ENCODE measurements at places on chromosomes 13 and 19.

DNA sequence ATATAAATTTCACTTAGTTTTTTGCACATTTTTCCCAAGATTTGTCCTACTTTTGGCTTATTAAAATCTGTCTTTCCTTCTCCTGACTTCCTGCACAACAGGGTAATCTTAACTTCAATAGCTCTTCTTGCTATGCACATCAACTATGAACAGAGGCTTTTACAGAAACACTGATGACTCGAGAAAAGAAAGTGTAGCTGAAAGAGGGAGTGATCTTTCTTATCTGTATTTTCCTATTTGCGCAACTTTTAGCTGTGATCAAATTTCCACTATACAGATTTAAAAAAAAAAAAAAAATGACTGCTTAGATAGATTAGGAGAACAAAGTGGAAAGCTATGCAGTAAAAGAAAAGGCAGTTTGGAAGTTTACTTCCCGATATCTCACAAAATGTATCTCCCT is 406.9 kb downstream of the LIG4 start:
- no peak for DNase-seq

DNA sequence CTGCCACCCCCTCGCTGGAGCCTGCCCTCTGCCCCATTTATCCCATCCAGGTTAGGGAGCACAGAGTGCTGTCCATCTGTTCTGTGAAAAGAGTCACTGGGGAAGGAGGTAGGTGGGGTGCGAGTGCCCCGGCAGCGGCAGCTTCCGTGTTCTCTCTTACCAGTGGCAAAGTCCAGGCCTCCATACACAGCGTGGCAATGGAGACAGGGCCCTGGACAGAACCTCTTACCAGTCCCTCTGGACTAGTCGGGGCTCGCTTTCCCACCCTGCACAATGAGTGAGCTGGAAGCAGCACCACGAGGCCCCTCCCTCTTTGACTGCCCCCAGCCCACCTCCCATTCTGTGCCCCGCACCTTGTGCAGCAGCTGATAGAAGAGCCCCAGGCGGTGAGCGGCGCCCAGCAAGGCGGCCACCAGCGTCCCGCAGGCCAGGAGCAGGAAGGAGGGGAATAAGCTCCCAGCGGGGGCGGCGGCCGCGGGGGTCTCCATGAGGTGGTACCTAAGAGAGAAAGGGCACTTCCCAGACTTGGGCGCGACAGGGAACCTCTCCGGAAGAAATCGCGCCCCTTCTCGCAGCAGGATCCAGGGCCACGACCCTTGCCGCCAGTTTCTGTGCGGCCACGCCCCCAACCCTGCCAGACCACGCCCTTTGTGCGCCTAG is 17.5 kb downstream of the SYDE1 start:
- DNase-seq = no peak

DNA sequence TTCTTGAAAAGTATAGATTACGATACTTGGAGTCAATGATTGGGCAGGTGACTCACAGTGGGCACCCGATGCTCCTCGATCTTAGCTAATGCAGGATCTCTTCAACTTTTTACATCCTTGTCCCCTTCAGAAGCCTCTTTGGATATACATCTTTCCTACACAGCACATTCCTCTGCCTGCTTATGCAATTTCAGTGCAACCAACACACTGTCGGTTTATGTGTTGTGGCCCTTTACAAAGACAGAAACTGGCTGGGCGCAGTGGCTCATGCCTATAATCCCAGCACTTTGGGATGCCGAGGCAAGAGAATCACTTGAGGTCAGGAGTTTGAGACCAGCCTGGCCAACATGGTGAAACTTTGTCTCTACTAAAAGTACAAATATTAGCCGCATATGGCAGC is 2.6 kb downstream of the GPR42 start:
- no peak for DNase-seq

- no peak for DNase-seq
These were observed 30.3 kb upstream of the CEACAM1 start for GRCh38 chr19:42558450-42559150.

GRCh38 chr13:105471673-105472072 is 1063.8 kb downstream of the EFNB2 start:
- no peak for DNase-seq

DNA sequence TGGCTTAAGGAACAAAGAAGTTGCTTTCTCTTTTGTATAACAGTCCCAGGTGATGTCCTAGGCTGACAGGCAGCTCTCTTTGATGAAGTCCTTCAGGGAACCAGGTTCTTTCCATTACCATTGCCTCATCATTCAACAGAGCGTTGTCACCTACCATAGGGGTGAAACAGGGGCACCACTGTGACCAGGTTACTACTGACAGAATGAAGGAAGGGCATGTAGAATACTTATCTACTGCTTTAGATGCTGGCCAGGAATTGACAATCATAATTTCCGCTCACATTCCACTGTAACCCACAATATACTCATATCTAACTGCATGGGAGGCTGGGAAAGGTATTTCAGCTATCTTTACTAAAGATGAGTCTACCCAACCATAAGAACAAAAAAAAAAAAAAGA is 148.0 kb upstream of the FNDC3A start:
- DNase-seq = no peak

GRCh38 chr19:46630586-46631205 is 5.3 kb downstream of the GNG8 start:
- DNase-seq = no peak

DNA sequence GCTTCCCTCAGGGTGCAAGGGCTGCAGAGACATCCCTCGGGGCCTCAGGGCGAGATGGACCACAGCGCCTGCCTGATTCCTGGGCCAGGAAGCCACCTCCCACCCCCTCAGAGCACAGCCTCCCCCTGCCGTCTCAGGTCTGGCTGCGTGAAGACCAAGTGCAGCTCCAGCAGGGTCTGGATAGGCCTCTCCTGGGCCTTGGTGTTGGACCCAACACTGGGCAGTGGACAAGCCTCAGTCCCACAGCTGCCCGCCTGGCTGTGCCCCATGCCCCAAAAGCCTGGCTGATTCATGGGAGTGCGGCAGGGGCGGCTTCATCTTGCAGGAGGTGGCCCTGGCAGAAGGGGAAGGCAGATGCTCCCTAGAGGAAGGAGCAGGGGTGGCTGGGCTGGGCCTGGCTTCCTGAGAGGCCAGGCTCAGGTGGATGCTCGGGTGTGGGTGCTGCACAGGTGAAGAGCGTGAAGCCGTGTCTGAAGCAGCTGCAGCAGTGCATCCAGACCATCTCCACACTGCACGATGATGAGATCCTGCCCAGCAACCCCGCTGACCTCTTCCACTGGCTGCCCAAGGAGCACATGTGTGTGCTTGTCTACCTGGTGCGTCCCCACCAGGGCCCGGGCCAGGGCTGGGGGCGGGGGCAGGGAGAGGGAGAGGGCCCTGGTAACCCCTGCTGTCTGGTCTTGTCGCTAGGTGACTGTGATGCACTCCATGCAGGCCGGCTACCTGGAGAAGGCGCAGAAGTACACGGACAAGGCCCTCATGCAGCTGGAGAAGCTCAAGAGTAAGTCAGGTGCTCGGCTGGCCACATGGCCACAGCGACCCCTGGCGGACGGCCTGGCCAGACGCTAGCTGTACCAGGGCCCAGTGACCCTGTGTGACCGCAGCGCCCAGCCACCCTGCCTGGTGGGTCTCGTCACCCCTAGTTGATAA is 21.7 kb downstream of the MAU2 start:
- DNase-seq = no peak

GRCh38 chr13:99151516-99151915 is 49.1 kb upstream of the UBAC2 start:
- no peak for DNase-seq

DNA sequence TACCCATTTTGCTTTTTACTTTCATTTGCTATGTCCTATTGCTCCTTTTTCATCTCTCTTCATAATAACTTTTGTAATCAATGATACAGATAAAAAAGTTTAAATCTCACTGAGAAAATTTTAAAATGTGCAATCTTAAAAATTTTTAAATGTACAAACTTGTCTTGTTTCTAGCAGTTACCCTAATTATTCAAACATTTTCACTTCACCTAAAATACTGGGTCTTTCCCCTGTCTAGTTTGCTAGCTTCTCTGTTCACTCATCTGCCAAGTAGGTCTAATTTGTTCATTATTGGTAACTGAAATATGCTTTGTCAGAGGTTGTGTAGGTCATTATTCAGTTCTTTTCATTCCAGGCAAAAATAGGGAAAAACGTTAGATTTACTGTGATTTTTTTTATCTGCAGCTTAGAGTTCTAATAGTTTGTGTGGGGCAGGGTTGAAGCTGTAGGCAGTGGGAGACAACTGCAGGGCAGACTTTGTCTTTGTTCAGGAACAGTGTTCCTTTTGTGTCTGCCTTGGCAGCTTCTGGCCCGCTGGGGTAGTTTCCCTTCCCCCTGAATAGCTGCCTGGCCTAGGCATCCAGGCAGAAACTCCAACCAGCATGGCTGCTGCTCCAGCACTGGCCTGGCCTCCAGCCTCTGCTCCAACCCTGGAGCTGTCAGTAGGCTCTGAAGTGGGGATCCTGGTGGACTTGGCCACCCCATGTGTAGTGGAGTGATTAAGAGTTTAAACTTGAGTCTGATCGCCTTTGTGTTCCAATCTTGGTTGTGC is 48.5 kb downstream of the WDFY2 start:
- no peak for DNase-seq

GRCh38 chr13:79932556-79932955 is 408.4 kb downstream of the SPRY2 start:
- DNase-seq = no peak

- DNase-seq = no peak
These were observed 250.3 kb downstream of the DLEU7 start for GRCh38 chr13:50593207-50593606.

GRCh38 chr13:49908637-49909036 is 27.5 kb downstream of the SPRYD7 start:
- DNase-seq = no peak

DNA sequence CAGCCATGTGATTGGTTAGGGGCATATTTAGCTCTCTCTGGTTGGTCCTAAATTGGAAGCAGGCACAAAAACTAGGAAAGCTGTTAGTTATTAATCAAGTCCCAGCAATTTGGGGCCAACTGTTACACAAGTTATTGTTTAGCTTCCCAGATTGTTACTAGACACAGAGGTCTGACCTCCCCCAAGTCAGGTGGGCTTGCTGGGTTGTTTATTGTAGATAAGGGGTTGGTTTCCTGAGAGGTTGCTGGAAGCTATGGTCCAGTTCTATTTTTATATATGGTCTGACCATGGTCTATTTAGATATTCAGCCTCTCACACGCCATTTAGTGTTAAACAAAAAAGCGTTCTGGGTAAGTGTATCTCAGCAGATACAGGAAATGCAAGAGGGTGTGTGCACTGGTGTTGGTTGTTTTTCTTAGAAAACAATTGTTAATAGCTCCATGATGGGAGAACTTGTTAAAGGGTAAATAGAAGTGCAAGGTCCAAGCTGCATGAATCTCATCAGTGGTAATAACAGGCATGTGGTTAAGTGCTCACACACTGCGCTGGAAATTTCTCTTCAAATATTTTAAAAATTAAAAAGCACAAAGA is 150.0 kb downstream of the RAP2A start:
- DNase-seq = no peak

DNA sequence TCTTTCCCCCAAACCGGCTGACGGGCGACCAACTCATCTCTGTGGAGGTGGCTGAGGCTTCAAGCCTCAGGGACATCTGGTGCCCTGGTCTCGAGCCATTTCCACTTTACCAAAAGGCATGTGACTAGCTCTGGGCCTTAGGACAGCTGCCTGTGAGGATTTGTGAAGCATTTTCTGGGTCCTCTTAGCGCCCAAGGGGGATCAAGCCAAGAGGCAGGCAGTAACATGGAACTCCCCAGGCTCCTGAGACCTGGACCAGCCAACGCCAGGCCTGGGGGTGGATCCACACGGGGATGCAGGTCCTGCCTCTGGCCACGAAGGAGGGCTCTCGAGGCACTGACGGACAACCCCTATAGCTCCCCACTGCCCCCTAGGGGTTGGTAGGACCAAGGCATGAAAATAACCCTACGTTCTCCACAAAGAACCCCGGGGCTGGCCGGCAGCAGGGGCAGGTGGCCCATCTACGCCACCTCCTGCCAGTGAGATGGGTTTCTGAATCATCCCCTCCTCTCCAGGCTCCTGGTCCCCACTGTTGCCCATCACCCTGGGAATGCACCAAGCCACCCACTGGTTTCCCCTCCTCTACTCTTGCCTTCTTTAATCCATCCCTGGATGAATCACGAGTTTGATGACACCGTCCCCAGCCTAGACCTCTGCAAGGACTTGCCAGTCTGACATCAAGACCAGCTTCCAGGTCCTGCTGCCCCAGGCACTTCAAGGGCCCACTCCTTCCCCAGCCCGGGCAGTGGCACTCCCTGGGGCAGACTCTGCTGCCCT is 7.0 kb upstream of the MYDGF start:
- no peak for DNase-seq

DNA sequence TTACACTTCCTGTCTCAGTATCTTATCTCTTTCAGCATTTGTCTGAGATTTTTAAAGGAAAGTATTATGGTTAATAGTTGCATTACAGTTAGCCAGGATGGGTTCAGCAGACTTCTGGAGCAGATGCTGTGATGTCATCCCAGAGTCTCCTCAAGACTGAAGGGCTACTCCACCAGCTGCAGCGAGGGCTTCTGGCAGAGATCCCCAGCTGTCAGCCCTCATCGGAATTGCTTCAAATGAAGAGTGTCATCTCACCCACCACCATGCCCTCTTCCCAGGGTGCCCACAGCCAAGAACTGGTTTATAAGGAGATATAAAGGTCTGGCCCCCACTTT is 84.4 kb downstream of the FAM216B start:
- DNase-seq = no peak

GRCh38 chr19:47485210-47485609 is 1.2 kb upstream of the KPTN start:
- DNase-seq = no peak

DNA sequence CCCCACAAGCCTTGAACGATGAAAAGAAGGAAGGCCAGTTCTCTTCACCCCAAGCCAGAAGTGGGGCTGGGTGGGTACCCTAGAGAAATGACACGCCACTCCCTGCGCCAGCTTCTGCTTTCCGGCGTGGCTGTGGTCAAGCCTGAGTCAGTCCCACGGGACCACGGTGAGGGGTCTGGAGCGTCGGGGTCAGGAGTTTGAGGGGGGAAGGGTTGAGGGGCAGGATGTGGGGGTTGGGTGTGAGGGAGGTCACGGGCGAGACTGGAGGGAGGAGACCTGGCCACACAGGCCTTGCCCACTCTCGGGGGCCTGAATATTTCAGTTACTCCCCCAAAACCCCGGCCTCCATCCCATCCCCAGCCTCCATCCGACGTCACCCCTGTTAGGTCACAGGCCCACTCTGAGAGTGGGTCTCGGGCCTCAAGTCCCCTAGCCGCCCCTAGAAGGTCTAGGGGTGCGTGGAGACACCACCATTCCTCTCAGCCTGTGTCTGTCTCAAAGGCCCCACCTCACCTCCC is 500 bp upstream of the IFI30 start:
- no peak for DNase-seq

DNA sequence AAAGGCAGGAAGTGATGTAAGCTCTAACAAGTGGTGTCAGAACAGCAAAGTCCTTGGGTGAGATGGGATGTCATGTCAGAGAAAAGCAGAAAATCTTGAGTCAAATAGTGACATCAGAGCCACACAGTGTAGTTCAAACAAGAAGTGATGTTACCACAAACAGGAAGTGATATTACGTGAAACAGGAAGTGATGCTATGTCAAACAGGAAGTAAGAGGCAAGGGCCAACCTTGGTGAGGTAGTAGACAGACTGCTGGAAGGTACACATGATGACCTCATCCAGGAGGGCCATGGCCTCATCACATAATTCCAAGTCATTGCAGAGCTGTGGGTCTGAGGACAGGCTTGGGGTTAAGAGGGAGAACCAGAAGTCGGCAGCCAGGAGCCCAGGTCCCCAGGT is 7.0 kb upstream of the MAMSTR start:
- no peak for DNase-seq

- DNase-seq = no peak
These were observed 4.1 kb downstream of the IER2 start for GRCh38 chr19:13154241-13154778.

GRCh38 chr13:30697996-30698401 is 37.3 kb upstream of the ALOX5AP start:
- no peak for DNase-seq

All from activated T-helper 9 cell treated with anti-CD3 and anti-CD28 coated beads, Interleukin-2, amount 50 U/mL, for 16 hours (primary cell).